ENCODE measurements at places on chromosomes 12 and 14. TPM values are rescaled to one million over a fixed set of nuclear protein-coding genes. Genes with fewer than 3 reads are reported as not detected.

RNASE7 gene
- total RNA-seq = not detected

- no peak for DNase-seq
Measured at GRCh38 chr12:16163146-16163545, 114.3 kb downstream of the SLC15A5 start.

GRIP1 gene
- 104 TPM for total RNA-seq

DNA sequence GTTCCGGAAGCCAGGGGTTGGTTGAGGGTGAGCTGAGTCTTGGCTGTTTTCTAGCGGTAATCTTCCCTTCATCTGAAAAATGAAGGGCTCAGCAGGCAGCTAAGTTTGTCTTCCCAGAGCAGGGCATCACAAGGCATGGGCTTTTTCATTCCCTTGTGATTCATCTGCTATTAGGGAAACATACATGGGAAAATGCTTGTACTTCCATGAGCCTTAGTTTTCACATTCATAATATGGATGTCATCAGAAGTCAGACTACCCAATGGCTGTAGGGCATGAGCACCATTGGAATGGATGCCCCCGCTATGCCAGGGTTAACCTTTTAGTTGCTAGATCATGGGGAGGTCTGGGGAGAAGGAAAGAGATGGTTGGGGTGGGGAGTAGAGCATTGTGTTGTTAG, 18.7 kb downstream of the HELB start:
- DNase-seq = no peak

DNA sequence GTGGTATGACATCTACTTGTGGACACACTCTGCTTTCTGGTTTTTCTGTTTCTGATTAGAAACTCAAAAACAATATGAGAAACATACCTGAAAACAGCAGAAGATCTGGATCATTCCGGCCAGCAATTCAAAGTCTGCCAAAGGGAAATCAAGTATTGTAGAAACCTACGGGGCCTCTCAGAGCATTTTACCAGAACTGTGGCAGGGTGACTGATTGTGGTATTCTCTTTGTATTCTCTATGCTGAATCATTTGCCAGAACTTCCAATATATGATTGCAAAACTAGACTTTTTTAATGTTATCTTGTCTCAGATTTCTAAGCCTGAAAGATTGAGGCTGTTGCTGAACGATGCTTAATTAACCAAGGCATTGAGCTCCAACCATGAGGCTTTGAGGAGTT, 5.9 kb upstream of the GZMB start:
- DNase-seq = no peak

GRCh38 chr14:60204843-60205774, 39.9 kb upstream of the DHRS7 start:
- DNase-seq = no peak

RAD51AP1 gene
- 5.5 TPM for total RNA-seq

DNA sequence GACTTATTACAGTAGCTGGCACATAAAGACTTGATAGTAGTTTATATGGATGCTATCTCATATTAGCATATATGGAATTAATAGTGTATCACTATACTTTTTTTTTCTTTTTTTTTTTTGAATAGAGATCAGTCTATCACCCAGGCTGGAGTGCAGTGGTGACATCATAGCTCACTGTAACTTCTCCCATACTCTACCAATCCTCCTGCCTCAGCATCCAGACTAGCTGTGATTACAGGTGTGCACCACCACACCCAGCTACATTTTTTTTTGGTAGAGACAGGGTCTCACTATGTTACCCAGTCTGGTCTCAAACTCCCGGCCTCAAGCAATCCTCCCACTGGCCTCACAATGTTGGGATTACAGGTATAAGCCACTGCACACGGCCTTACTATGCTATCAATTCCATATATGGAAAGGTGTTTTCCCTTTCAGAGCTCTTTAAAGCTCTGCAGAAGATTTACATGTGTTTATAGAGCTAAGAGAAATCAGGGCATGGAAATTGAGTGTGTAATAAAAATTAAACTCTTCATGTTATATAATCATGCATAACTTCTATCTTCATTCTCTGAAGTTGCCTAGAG, 1.8 kb upstream of the TBK1 start:
- DNase-seq = no peak

GRCh38 chr12:93823616-93824391, 146.6 kb downstream of the CRADD start:
- no peak for DNase-seq

DNA sequence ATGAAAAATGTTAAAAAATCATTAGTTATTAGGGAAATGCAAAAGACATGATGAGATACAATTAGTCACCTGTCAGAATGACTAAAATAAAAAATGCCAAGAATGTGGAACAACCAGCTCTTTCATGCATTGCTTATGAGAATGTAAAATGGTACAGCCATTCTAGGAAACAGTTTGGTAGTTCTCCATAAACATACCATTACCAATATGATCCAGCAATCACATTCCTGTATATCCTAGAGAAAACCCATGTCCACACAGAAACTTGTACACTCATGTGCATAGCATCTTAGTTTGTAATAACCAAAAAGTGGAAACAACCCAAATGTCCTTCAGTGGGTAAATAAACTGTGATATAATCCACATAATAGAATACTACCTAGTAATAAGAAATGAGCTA, 245.7 kb downstream of the FUT8 start:
- DNase-seq = no peak

- no peak for DNase-seq
Measured at GRCh38 chr14:102941419-102942011, 19.1 kb downstream of the AMN start.

DNA sequence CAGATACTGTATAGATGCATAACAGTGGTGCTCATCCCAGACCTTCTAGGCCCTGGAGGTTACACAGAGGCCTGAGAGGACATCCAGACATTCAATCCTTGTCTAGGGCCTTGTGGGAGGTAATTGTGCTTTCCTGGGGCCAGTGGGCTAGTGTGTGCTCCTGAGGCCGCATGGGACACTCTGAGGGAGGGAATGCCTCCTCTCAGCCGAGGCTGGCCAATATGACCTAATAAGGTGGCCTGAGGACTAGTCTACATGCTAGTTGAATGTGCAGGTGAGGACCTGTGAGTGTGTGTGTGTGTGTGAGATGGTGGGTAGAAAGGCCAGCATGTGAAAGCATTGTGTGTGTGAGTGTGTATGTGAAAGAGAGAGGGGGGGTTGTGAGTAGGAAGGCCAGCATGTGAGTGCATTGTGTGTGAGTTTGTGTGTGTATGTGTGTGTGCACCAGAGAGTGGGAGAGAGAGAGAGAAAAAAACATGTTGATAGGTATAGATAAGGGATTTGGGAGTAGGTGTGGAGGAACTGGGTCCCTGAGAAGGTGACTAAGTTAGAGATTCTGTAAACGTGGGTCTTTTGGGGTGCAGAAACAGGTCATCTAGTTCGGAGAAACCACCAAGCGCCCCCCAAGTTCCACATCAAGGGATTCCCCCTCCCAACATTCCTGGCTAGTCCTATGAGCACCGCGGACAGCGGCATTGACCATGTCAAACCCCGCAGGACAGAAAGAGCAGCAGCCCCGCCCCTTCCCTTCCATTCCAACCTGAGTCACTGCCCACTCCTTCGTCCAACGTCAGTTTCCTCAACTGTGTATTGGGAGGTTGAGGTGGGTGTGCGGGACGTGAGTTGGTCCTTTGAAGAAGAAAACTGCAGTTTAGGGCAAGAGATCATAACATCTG, 9.7 kb upstream of the KRT81 start:
- DNase-seq = no peak

DNA sequence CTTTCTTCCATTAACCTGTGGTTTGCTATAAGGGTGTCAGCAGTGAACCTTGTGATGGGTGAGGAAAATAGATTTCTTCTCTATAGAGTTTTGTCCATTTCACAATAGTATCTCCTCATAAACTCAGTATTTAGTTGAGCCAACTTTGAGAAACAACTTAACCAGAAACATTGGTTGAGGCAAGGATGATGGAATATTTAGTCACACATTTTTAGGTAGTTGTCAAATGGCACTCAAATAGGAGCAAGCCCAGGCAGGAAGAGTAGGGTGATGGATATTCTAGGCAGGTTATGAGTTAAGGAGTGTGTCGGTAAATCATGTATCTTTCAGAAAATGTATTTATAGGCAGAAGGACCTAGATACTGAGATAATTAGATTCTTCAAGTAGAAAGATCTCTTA, 1267.6 kb downstream of the SLC16A7 start:
- DNase-seq = no peak

GALNT8 gene
- total RNA-seq = 43.5 TPM

DNA sequence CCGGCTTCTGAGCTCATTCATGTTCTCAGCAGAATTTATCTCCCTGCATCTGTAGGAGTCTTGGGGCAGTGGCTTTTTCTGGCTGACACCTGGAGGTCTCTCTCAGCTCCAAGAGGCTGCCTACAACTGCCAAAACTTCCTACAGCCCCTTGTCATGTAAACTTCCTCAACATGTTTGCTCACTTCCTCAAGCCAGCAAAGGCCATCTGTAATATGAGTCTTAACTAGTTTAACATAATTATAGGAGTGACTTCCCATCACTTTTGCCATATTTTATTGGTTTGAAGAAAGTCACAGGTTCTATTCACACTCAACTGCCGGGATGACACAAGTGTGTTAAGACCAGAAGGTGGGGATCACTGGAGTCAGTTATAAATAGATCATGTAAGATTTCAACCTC, 194.0 kb downstream of the VRK1 start:
- DNase-seq = no peak

GRCh38 chr12:51951843-51952722, 584 bp downstream of the ACVR1B start:
- DNase-seq = no peak

GRCh38 chr12:94488463-94488862, 28.8 kb upstream of the CEP83 start:
- DNase-seq = no peak

GRCh38 chr12:76766161-76766560, 2.2 kb downstream of the ZDHHC17 start:
- DNase-seq = no peak

GRCh38 chr12:111411185-111411764, 5.6 kb downstream of the SH2B3 start:
- DNase-seq = no peak

GRCh38 chr12:80549298-80549697, 105.3 kb downstream of the PTPRQ start:
- no peak for DNase-seq

PLEKHD1 gene
- total RNA-seq = 0.16 TPM

ENDOU gene
- not detected for total RNA-seq

RASSF9 gene
- total RNA-seq = 0.47 TPM

GRCh38 chr12:91901381-91902074, 244.1 kb downstream of the BTG1 start:
- DNase-seq = no peak

GRCh38 chr12:50520416-50521207, 15.8 kb downstream of the DIP2B start:
- DNase-seq = no peak

DRAM1 gene
- total RNA-seq = 1.1 TPM

DNA sequence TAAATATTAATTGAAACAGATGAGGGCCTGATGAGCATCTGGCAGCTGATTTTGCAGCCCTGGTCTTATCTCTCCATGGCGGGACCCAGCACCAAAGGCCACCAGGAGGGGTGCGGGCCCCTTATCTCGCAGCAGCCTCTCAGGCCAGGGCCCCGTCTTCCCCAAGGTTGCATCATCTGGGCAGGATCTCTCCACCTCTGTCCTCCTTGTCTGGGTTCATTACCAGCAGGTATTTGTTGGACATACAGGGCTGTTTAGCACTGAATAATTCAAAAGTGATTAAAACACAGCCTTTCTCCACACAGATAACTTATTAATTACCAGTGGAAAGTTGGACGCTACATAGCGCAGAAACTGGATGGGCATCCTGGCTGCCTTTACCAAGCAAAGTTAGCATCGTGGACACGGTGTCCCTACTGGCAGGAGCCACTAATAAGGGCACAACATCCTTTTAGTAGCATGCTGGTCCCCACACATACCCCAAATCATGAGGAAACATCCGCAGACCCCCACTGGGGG, 25.8 kb downstream of the TMEM120B start:
- no peak for DNase-seq

ZDHHC22 gene
- total RNA-seq = 12.0 TPM

CIROP gene
- total RNA-seq = not detected

EML1 gene
- 137 TPM for total RNA-seq

GRCh38 chr12:98678236-98678945, 33.3 kb downstream of the APAF1 start:
- DNase-seq = no peak

GRCh38 chr14:22602862-22603261, 4.8 kb downstream of the ABHD4 start:
- DNase-seq = no peak

DNA sequence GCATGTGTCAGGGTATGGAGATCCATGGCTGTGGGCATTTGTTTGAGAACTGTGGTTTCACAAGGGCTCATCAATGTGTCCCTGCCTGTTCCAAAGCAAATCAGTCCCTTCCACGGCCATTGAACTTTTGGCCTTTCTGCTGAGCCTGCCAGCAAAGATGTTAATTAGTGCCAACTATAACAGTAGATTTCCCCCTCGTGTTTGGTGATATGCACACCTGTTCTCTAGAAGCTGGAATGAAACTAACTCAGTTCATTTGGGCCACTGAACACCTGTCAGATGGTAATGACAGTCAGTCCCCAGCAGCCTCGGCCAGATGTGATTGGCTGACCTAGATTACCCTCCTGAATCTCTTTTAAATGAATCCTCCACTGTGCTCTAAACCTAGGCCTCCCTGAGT, 43.2 kb downstream of the IRAK3 start:
- DNase-seq = no peak

CIDEB gene
- total RNA-seq = 3.4 TPM

DNA sequence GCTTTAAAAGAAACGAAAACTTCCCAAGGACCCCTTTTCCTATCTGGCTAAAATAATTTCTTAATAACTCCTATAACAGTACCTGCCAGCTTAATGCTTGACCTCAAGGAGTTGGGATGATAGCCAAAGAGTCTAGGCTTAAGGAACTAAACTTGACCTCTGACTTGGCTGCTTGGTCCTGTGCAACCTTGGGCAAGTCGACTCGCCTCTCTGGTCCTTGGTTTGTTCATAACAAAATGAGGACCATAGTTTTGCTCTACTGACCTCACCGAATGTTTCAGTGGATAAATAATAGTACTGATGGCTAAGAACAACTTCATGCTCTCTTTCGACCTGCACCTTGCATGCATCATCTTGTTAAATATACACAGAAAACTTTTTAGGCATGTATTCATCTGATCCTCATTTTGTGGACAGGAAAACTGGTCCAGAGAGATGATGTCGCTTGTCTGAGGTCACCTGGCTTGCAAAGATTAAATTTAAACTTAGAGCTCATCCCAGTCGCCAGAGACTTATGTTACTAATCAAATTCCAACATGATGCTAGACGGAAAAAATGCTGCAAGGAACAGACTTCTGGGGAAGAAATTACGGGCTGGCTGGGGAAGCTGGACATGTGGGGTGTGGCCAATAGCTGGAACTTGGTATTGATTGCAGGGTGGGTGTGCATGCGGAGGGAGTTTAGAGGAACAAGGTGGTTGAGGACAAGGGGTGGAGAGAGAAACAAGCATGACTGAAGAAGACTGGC, 38.0 kb upstream of the WSCD2 start:
- DNase-seq = no peak

GRCh38 chr14:22994762-22995275, 12.5 kb upstream of the AJUBA start:
- DNase-seq = no peak
